ENCODE measurements at places on chromosomes 12 and 14. TPM values are rescaled to one million over a fixed set of nuclear protein-coding genes. Genes with fewer than 3 reads are reported as not detected.
A peak's percentile ranks its signal among the peaks of the same experiment; 100 is the strongest.

IL25 gene
- not detected for total RNA-seq

SLCO1C1 gene
- not detected for total RNA-seq

EPYC gene
- total RNA-seq, result not detected

ARG2 gene
- total RNA-seq, result 92.4 TPM

GPR132 gene
- 0.22 TPM for total RNA-seq

P2RX2 gene
- 0.15 TPM for total RNA-seq

CBLN3 gene
- total RNA-seq, result 0.25 TPM

DNA sequence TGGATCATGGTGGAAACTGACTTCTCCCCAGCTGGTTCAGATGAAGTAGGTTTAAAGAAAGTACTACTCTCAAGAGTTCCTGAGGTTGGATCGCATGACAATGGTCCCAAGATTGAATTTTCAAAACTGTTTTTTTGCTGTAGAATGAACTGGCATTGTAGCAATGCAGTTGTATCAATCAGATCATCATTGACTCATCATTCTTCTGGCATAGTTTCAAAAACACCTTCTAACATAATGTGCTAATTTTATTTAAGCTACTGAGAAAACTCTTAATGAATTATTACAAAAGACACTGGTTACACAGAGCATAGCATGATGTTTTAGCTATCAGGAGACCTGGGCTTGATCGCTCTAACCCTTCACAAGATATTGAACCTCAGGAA lies 384.5 kb upstream of the DCN start:
- no peak overlapping the region for H3K4me3 ChIP-seq
- no peaks in the 10 kb centered on the region for H3K4me1 ChIP-seq
- H3K27me3 ChIP-seq, result no peaks in the 10 kb centered on the region
- no peak overlapping the region for H3K27ac ChIP-seq
- no peak for DNase-seq

DNA sequence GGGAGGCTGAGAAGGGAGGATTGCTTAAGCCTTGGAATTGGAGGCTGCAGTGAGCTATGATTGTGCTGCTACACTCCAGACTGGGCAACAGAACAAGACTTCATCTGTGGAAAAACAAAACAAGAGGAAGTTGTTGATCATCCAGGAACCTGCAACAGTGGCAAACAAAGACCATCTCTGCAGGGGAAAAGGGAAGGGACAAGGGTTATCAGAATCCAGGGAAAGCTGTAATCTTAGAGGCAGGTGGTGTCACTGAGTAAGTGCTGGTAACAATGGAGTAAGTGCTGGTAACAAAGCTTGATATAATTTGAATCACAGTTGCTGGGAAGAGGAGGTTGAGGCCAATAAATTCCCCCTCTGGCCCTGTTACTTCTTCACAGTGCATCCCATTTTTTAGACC lies 27.5 kb upstream of the DCN start:
- DNase-seq, result no peak
- H3K4me3 ChIP-seq, result no peak overlapping the region
- no peak overlapping the region for H3K27ac ChIP-seq
- H3K36me3 ChIP-seq, result no peaks in the 10 kb centered on the region

DNA sequence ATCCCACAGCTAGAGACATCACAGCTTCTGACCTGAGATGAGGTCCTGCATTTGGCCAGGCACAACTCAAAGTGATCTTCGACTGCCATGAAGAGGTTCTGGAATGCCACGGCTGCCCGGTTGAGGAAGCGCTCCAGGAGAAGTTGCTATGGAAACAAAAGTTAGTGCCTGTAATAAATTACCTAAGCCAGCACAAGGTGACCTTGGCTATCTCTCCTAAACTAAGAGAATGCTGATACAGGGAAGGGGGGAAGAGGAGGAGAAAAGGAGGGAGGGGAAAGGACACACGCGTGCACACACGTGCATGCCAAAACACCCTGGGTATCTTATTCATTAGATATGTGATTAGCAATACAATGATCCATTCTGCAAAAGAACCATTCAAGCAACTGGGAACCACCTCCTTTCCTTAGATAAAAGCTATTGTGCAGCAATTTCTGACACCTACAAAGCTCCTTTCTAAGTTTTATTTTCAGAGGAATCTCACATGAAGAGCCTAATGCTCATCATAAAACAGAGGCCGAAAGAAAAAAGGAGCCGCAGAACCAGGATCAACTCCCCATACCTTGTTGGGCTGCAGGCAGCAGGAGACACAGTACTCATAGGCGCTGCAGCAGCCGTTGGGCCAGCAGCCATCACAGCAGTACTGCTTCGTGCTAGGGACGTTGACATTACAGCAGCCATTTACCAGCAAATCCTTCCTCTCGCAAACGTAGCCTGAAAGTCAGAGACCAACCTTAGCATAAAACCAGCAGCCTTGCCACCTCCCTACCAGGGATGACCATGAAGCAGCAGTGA lies 17.9 kb downstream of the SPRING1 start:
- no peak overlapping the region for H3K27ac ChIP-seq
- DNase-seq, result no peak
- no peaks in the 10 kb centered on the region for H3K36me3 ChIP-seq
- no peak overlapping the region for H3K4me3 ChIP-seq
- H3K4me1 ChIP-seq, result peaks cover 8% of the 10 kb centered on the region
- no peaks in the 10 kb centered on the region for H3K27me3 ChIP-seq

DNA sequence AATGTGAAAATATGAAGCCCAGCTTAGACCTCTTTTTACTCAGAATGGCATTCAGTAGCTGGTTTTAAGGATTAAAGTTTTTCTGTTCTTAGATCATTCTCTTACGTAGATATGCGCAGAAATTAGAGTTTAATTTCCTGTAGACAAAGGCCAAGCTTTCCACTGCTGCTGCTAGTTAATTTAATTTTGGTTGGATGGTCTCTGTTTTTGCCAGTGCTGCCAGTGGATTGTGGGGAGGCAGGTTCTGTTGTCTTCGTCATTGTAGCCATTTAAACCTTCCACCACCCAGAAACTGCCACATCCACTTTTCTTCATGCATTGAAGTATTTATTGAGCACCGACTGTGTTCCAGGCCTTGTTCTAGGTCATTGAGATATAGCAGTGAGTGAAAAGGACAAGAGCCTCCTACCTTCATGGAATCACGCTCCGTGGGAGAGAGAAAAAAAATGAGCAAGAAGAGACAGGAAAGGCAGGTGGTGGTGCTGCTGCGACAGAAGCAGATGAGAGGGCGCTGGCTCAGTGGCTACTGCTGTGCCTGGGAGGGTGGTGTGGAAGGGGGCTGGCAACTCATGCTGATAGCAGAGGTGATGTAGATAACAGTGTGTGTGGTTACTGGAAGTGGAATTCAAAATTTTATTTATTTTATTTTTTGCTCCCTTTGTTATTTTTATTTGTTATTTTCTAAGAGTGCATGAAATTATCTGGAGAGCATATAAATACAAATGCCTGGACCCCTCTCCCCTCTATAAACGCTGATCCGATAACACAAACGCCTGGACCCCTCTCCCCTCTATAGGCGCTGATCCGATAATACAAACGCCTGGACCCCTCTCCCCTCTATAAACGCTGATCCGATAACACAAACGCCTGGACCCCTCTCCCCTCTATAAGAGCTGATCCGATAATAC lies 33.3 kb downstream of the DYNC1H1 start:
- peaks cover 5% of the 10 kb centered on the region for H3K36me3 ChIP-seq
- H3K27ac ChIP-seq, result no peak overlapping the region
- H3K4me1 ChIP-seq, result no peaks in the 10 kb centered on the region
- no peak for DNase-seq
- no peaks in the 10 kb centered on the region for H3K27me3 ChIP-seq

GRCh38 chr14:98198385-98198784 lies 1073.6 kb downstream of the BCL11B start:
- H3K36me3 ChIP-seq, result no peaks in the 10 kb centered on the region
- H3K4me3 ChIP-seq, result no peak overlapping the region
- peaks cover 8% of the 10 kb centered on the region for H3K4me1 ChIP-seq

DNA sequence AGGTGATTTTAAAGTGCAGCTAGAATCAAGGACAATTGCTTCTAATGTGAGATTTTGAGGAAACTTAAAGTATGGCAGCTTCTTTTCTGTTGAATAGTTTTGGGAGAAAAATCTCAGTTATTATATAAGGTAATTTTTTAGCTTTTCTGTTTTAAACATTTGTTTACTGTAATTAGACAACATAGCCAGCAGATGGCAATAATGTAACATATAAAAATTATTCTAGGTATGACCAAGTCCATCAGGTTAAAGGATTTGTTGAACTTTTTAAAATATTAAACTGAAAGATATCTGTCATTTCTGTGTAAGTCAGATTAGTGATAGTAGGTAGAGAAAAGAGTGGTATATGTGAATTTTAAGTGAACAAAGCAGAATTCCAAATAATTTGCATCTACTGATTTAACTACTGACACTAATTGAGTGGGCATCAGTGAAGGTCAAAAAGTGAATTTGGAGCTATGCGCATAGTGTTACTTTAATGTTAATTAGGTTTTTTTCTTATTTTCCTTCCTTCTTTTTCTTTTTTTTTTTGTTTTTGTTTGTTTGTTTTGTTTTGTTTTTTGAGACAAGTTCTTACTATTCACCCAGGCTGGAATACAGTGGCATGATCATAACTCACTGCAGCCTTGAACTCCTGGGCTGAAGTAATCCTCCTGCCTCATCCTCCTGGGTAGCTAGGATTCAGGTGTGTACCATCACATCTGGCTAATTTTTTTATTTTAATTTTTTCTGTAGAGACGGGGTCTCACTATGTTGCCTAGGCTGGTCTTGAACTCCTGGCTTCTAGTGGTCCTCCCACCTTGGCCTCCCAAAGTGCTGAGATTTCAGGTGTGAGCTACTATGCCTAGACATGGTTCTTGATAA lies 18.6 kb downstream of the PRORP start:
- no peak for DNase-seq
- no peak overlapping the region for H3K4me3 ChIP-seq
- H3K27me3 ChIP-seq, result no peaks in the 10 kb centered on the region

GRCh38 chr12:6211421-6211869 lies 11.2 kb downstream of the CD9 start:
- peaks cover 13% of the 10 kb centered on the region for H3K4me1 ChIP-seq
- no peak for DNase-seq
- no peaks in the 10 kb centered on the region for H3K27me3 ChIP-seq
- H3K36me3 ChIP-seq, result no peaks in the 10 kb centered on the region
- no peak overlapping the region for H3K27ac ChIP-seq
- no peak overlapping the region for H3K4me3 ChIP-seq

DNA sequence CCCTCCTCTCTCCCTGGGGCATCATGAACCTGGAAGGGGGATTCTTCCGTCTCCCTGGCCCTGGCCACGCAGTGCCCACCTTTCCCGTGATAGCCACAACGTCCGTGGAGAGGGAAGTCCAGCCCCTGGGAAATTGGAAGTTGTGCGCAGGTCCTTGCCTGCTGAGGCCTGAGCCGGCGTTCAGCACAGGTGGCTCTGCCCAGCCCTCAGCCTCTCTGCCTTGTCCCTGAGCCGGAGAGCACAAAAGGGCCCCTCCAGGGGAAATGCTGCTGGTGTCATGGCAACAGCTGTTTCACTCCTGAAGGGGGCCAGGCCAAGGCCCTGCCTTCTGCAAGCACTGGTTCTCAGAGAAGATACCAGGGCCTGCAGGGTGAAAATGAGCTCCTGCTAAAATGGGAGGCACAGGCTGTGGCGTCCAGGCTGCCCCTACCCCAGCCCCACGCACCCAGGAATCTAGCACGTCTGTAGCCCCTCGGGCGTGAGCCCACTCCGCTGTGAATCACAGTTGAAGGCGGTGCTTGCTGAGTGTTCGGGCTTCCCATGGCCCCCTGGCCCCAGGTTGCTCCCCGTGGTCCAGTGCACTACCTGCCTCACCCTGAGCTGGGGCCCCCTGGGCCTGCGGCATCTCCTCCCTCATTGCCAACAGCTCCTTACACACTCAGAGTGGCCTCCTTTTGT lies 149.4 kb downstream of the ADGRD1 start:
- no peak overlapping the region for H3K4me3 ChIP-seq
- DNase-seq, result peak; percentile 68
- peaks cover 18% of the 10 kb centered on the region for H3K4me1 ChIP-seq

DNA sequence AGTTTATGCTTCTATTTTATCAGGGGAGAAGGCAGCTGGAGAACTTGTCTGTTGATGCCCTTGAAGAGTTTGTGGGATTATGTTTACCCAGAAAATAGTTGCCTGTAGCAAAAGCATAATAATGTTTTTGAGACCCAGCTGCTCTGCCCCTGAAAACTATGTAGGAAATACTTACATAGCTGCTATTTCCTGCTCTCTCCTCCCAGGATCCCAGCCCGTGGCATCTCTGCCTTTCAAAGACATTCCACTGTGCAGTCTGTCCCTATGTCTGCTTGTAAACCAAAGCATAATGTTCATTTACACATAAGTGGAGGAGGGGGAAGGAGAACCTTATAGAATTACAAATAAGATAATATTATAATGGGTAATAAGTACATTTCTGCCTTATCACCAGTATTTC lies 198.7 kb downstream of the SYT1 start:
- no peaks in the 10 kb centered on the region for H3K36me3 ChIP-seq
- peaks cover 18% of the 10 kb centered on the region for H3K4me1 ChIP-seq
- DNase-seq, result no peak
- H3K27ac ChIP-seq, result no peak overlapping the region
- no peaks in the 10 kb centered on the region for H3K27me3 ChIP-seq
- no peak overlapping the region for H3K4me3 ChIP-seq

DNA sequence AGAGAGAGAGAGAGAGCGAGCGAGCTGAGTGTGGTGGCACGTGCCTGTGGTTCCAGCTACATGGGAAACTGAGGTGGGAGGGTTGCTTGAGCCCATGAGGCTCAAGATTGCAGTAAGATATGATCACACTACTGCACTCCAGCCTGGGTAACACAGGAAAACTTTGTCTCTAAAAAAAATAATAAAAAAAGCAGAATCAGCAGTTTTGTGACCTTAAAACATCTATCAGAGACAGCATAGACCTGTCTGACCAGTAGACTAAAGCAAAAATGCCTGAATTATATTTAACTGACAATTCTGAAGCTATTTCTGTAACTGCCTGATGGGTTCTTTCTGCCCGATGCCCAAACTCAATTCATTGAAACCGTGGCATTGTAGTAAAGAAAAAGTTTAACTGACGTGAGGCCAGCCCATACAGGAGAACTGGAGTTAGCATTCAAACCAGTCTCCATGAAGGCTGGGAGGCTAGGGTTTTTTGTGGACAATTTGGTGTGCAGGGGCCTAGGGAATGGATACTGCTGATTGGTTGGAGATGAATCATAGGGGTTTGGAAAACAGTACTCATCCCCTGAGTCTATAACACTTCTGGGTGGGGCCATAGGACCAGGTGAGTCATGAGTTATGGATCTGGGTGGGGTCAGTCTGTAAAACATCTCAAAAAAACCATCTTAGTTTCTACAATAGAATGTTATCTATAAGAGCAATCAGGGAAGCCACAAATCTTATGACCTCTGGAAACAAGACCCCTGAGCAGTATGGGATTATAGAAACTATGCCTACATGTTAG lies 8.0 kb upstream of the RASSF8 start:
- no peak for DNase-seq
- no peak overlapping the region for H3K4me3 ChIP-seq
- H3K36me3 ChIP-seq, result no peaks in the 10 kb centered on the region

- H3K4me3 ChIP-seq, result no peak overlapping the region
- peaks cover 7% of the 10 kb centered on the region for H3K27me3 ChIP-seq
- peaks cover 11% of the 10 kb centered on the region for H3K4me1 ChIP-seq
- no peak overlapping the region for H3K27ac ChIP-seq
Measured at GRCh38 chr12:106300761-106301160, 1.8 kb upstream of the TCP11L2 start.

All from neural progenitor cell (in vitro differentiated cells).